Stimulated activated CD8-positive, alpha-beta memory T cell treated with anti-CD3 and anti-CD28 coated beads, Interleukin-12 subunit alpha, Interleukin-12 subunit beta, amount 100 ng/mL, for 4 hours (primary cell): ENCODE measurements at places on chromosomes 1 and 21.

- no peak for DNase-seq
Measured at GRCh38 chr1:57345916-57346315, 77.9 kb downstream of the DAB1 start.

DNA sequence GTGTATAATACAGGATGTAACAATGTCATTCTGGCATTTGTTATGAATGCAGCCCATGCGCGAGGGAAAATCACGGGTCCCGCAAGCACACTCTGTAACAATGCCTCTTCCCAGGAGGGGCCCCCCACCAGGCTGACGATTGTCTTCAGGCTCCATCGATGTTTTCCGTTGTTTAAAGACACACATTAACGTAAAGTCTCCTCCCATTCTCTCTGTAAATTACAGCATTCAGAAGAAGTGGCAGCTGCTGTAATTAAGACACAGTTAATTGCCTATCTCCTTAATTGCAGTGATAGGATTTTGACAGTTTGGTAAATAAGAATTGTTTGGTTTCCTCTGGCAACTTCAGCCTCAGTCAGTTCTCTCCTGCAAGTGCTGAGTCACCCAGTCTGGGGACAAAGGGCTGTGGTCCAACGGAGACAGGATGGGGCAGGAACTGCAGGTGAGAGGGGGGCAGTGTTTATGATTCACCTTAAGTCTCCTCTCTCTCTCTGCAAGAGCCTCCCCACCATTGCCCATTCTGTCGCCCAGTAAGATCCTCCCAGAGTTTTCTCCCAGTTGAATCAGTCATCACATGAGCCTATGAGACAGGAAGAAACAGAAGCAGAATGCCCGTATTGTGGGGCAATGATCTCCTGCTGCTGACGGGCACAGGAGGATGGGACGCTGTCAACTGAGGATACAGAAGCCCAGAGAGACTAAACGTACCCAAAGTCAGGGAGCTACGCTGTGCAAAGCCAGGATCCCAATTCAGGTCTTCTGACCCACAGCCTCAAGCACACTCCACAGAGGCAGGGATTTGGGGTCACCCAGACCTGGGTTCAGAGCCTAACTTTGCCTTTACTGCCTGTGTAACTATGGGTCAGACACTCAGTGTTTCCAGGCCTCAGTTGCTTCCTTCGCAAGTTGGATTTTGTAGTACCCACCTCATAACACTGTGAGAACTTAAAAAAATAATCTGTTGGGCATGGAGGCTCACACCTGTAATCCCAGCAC lies 110.0 kb downstream of the ADSS2 start:
- no peak for DNase-seq

DNA sequence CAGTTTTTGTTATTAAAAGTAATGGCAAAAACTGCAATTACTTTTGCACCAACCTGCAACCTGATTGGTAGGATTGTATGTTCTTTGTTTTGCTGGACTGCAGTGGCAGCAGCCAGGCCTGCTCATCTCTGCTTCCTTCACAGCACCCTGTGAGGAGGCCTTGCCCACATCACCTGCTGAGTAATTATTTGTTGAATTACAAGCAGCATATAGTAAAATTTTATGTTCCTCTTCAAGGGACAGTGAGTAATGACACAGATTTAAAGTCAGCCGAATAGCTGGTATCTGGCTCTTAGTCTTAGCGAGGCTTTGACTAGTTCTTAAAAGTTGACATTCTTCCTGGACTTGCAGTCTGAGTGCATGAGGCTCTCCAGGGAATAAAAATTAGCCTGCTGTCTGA lies 435.1 kb downstream of the PRDM2 start:
- no peak for DNase-seq

- DNase-seq, result no peak
Measured at GRCh38 chr1:47481936-47482335, 44.1 kb downstream of the FOXD2 start.

DNA sequence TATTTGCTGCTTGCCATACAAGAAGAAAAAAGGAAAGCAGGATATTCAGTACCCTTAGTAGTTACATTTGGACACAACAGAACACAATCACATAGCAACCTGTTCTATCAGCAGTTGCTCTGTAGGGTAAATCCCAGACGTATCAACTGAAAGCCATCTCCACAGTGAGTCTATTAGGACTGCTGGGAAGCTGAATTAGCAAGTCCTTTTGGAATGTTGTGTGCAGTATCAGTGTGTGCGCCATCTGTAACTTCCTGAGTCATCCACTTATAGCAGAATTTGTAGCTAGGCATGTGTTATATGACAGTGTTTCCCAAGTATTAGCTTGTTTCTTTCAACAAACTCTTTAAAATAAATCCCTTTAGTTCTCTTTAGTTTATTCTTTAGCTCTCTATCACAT lies 21.3 kb downstream of the CCDC30 start:
- no peak for DNase-seq

DNA sequence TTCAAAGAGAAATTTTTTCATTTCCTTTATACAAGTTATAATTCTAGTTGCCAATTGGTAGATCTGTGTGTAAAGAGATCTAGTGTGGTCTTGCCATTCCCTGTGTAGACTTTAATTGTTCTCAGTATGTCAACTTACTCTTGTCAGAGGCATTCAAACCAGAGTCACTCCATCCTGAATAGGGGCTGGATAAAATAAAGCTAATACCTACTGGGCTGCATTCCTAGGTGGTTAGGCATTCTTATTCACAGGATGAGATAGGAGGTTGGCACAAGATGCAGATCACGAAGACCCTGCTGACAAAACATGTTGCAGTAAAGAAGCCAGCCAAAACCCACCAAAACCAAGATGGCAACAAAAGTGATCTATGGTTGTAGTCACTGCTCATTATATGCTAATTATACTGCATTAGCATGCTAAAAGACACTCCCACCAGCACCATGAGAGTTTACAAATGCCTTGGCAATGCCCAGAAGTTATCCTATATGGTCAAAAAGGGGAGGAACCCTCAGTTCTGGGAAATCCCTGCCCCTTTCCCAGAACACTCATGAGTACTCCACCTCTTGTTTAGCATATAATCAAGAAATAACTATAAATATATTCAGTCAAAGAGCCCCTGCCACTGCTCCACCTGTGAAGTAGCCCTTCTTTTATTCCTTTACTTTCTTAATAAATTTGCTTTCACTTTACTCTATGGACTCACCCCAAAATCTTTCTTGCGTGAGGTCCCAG lies 74.0 kb upstream of the ADAMTS5 start:
- no peak for DNase-seq

GRCh38 chr1:82778612-82779011 lies 977.9 kb downstream of the ADGRL2 start:
- no peak for DNase-seq
